ENCODE measurements at places on chromosomes 2 and 18.

DNA sequence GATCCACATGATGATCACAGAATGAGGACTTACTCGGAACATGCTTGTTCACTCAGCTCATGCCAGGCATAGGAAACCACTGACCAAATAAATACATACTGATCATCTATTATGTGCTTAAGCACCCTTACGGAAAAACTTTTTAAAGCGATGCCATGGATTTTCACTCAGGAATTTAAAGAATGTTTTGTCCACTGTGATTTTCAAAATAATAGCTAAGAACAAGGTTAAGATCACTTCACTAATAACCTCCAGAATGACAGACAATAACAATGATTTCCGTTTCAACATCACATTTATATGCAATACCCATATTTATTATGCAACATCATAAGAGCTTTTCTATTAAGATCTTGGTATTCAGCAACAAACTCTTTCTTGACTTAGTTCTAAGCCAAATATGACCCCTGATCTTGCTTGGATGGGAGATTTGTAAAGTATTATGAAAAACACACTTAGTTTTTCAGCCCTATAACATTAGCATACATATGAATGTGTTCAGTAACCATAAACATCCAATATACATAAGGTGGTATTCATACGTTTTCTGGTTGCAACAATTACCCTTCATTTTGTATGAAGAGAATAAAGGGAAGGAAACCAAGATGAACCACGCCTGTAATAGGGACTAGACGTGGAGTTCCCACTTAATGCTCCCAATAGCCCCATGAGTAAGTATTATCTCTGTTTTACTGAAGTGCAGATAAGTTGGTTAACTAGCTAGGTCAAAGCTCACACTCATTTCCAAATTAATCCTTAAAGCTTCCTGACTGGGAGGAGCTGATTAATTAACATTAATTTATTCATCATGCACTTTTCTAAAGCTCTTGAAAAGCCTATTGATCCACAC lies 1.9 kb downstream of the CD302 start:
- DNase-seq: no peak

DNA sequence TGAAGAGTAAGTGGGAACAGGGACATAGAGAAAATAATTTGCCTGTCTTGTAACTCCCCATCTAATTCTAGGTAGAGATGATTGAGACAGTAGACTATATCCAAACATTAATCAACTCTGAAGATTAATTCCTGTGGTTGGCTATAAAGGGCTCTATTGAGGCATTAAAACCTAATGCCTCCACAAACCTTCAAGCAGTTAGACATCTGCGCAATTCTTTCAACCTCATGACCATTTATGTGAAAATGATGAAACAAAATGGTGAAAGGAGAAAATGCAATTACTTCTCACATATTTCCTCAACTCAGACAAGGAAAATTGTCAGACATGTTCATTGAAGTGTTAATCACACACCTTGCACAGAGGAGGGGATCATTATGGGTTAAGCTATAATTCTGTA lies 164.5 kb upstream of the MYT1L start:
- DNase-seq: no peak

DNA sequence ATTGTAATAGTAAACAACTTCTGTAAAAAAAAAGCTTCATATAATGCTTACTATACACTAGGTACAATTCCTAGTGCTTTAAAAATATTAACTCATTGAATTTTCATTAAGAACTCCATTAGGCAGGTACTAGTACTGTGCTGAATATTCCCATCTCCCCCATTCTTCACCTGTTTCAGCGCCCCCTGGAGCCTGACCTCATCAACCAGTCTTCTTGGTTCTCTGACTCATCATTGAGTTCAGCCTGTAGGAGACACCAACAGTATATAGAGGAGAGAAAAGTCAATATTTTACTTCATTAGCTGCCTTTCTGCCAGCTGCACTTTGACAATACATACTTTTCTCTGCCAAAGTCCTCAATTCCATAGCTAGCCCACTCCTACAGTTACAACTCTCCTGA lies 1009.9 kb upstream of the KLHL29 start:
- DNase-seq: no peak

DNA sequence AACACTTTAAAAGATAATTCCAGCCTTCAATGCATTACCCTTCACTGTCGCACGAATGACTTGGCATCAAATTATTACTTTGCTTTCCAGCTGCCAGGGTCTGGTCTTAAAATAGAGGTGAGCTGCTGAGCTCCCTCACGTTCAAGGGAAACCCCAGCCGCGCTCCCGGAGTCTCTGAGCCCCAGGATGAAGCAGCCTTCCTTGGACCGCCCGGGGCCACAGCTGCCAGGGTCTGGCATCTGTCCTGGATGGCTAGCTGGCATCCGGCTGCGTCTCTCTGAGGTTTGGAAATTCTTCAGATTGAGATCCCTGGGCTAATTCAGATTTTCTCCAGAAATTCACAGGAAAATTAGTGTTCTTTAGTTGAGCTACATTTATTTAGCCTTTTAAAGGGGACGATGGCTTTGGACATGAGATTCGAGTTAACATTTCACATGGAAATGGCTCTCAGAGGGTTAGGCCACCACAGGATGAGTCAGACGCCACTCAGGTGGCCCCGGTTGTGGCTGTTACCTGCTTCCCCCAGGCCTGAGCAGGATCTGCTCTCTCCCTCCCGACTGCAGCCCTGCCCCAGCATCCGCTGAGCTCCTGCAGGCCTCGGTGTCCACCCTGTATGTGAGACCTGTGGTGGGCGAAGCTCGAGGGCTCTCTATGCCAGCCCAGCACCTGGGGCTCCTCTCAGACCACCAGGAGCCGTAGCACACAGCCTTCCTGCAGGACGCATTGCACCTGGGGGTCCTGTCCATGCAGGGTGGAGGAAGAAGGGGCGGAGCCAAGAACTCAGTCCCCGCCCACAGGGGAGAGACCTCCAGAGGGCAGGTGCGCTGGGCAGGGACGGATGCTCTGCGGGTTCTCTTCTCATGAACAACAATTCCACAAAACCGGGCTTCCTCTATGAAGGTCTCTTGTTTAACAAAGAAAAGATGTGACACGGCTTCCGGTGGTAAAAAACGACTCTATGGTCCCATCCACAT lies 255.5 kb downstream of the TWIST2 start:
- no peak for DNase-seq

DNA sequence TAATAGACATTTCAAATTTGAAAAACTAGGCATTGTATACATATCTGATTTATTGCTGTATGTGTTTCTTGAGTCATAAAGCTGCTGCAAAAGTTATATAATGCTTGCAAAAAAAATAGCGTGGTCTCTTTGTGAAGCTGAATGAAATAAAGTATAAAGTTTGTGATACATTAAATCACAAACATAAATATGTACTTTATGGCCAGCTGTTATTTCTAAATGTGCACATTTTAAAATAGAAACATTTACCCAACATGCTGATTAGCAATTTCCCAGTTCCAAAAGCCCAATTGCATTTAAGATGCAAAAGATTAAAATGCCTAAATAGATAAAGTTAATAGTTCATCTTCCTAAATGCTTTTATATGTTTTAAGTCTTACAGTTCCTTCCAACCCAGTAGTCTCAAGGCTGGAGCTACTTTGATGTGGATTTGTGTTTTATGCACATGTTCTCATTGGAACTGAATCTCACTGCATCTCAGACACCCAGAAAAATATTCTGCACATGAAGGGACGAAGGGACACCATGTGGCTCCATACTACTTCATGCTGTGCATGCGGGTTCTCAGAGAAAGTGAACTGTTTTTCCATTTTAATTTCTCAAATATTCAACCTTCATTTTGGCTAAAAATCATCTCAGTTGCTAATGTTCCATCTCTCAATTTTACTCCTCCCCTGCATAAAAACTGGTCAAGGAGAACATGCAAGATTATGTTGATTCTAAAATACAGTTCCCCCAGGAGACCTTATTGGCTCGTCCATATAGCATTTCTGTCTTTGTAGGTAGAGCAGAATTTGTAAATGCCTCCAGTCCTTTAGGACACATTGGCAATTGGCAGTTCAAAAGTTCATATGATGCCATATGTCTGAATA lies 304.6 kb downstream of the MTX2 start:
- no peak for DNase-seq

GRCh38 chr18:13758622-13759021 lies 32.1 kb downstream of the RNMT start:
- no peak for DNase-seq
